Progenitor cell of endocrine pancreas (in vitro differentiated cells): ENCODE measurements at places on chromosomes 5 and 9. TPM values are rescaled to one million over a fixed set of nuclear protein-coding genes. Genes with fewer than 3 reads are reported as not detected.

The TRPM3 gene
- 1.6 and 2.6 TPM in 2 replicates for total RNA-seq

The TAS2R1 gene
- total RNA-seq = 0.22 TPM in 1 of 2 replicates, not detected in the other

The KIF24 gene
- 9.1 and 10.0 TPM in 2 replicates for total RNA-seq

The DMXL1 gene
- 47.0 and 48.3 TPM in 2 replicates for total RNA-seq

The SLC24A2 gene
- 0.02 and 0.18 TPM in 2 replicates for total RNA-seq

The GRXCR2 gene
- not detected in 2 replicates for total RNA-seq

The GHR gene
- total RNA-seq = 5.6 and 6.6 TPM in 2 replicates

The RAI14 gene
- total RNA-seq = 116 and 121 TPM in 2 replicates

The LRRC19 gene
- total RNA-seq = not detected in 2 replicates

The INSL6 gene
- not detected in 2 replicates for total RNA-seq

The SPATA31E1 gene
- total RNA-seq = not detected in 2 replicates

The RLN2 gene
- total RNA-seq = 4.0 and 4.4 TPM in 2 replicates

The C7 gene
- 5.7 and 6.1 TPM in 2 replicates for total RNA-seq

The FOXI1 gene
- total RNA-seq = not detected in 2 replicates

The RGS7BP gene
- 0.14 TPM in 1 of 2 replicates, not detected in the other for total RNA-seq

The NFIB gene
- total RNA-seq = 15.3 and 15.5 TPM in 2 replicates

The CER1 gene
- 0.73 TPM in 1 of 2 replicates, not detected in the other for total RNA-seq

The TUSC1 gene
- 0.51 and 0.53 TPM in 2 replicates for total RNA-seq

The SPATA31C1 gene
- total RNA-seq = not detected in 2 replicates

The DOCK2 gene
- total RNA-seq = 0.78 TPM in 1 of 2 replicates, not detected in the other

The ALDH1A1 gene
- 188 and 219 TPM in 2 replicates for total RNA-seq

The SPATA31A3 gene
- not detected in 2 replicates for total RNA-seq

The TMEM171 gene
- total RNA-seq = 7.1 and 7.7 TPM in 2 replicates

The TRIM23 gene
- 14.9 and 17.1 TPM in 2 replicates for total RNA-seq

The KIF4B gene
- not detected in 2 replicates for total RNA-seq

The SLC6A3 gene
- not detected in 2 replicates for total RNA-seq

The RNF183 gene
- total RNA-seq = 0.26 and 0.44 TPM in 2 replicates

The OGN gene
- not detected in 2 replicates for total RNA-seq

The SLC45A2 gene
- 2.4 and 4.2 TPM in 2 replicates for total RNA-seq

The CCL19 gene
- 0.53 TPM in 1 of 2 replicates, not detected in the other for total RNA-seq

The NR4A3 gene
- total RNA-seq = 1.2 and 1.4 TPM in 2 replicates

The PCDHA7 gene
- total RNA-seq = 4.3 and 4.9 TPM in 2 replicates

The C5orf34 gene
- total RNA-seq = 4.8 and 4.9 TPM in 2 replicates

The SIMC1 gene
- total RNA-seq = 33.0 and 35.7 TPM in 2 replicates

The DMGDH gene
- total RNA-seq = 0.75 and 0.84 TPM in 2 replicates

The RNF208 gene
- 24.0 and 25.7 TPM in 2 replicates for total RNA-seq

The LHX3 gene
- not detected in 2 replicates for total RNA-seq

The IL3 gene
- not detected in 2 replicates for total RNA-seq

The FBP2 gene
- not detected in 2 replicates for total RNA-seq

The HEMGN gene
- not detected in 2 replicates for total RNA-seq

The BICD2 gene
- 24.6 and 25.5 TPM in 2 replicates for total RNA-seq

The SLC36A2 gene
- not detected in 2 replicates for total RNA-seq

The DIPK1B gene
- 51.3 and 52.9 TPM in 2 replicates for total RNA-seq

The SLC36A1 gene
- 14.2 and 14.8 TPM in 2 replicates for total RNA-seq

The TMEM174 gene
- not detected in 2 replicates for total RNA-seq

The TMCO6 gene
- total RNA-seq = 25.9 and 27.5 TPM in 2 replicates

The KDM4C gene
- 26.6 and 29.5 TPM in 2 replicates for total RNA-seq

The PCA3 gene
- total RNA-seq = 0.22 and 0.31 TPM in 2 replicates

The GRHPR gene
- 98.0 and 101 TPM in 2 replicates for total RNA-seq

The PDGFRB gene
- 1.2 and 2.3 TPM in 2 replicates for total RNA-seq
